Non-pigmented ciliary epithelial cell (primary cell): ENCODE measurements at places on chromosomes 3 and 15.

- DNase-seq = no peak
These were observed 9.7 kb upstream of the LARP6 start for GRCh38 chr15:70863450-70864218.

DNA sequence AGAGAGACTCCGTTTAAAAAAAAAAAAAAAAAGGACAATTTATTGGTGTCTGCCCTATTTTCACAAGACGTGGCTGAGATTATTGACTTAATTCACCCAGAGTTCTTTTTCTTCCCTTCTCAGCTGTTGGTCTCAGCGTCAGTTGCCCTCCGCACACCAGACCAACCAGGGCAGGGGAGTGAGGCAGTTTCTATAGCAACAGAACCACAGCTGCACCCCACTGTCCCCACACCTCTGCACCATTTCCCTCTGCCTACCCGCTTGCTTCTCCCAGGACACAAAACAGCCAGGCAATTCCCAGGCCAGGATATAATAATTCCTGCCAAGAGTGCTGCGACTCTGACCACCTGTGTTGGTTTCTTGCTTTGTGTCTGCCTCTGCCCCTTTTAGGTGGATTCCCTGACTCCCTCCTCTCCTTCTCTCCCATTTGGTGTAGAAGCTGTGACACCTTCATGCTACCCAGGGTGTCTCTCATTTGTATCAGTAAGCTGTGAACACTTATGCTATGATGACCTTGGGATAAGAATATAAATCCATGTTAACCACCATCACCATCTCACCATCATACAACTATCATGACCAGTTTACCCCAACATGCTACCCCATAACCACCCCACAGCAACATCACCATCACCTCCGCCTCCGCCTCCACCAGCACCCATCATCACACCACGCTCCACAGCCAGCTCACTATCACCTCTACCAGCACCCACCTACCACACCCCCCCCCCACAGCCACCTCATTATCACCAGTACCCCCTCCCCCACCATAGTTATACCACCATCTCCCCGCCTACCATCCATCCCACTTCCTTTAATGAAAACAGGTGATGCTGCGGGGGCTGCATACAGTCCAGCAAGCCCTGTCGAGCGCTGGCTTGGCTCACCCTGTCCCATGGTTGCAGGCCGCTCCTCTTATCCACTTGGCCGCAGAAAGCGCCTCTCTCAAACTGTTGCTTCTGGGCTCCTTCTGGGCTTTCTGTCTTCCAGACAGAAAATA is 589 bp downstream of the EPB42 start:
- DNase-seq = no peak

DNA sequence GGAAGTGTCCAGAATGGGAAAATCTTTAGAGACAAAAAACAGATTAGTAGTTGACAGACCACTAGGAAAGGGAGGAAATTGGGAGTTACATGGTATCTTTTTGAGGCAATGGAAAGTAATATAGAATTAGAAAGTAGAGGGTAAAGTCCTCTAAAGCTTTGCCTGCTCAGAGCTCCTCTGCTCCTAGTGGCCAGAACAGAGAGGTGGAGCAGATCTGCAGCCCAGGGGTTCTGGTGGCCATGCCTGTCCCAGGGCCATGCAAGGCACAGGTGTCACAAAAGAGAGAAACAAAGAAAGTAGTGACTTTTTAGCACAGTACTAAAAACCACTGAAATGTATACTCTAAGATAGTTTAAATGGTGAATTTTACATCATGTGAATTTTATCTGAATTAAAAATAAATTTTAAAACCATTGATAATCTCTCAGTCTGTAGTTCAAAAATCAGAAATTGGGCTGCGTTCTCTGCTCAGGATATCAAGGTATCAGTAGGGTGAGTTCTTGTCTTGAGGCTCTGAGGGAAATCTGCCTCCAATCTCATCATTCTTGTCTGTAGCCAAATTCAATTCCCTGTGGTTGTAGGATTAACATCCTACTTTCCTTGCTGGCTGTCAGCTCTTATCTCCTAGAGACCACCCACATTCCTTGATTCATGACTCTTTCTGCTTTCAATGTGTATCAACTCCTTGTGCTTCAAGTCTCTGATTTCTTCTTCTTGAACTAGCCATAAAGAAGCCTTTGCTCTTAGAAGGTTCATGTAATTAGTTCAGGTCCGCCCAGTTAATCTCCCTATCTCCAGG is 23.6 kb downstream of the PYGO1 start:
- no peak for DNase-seq

DNA sequence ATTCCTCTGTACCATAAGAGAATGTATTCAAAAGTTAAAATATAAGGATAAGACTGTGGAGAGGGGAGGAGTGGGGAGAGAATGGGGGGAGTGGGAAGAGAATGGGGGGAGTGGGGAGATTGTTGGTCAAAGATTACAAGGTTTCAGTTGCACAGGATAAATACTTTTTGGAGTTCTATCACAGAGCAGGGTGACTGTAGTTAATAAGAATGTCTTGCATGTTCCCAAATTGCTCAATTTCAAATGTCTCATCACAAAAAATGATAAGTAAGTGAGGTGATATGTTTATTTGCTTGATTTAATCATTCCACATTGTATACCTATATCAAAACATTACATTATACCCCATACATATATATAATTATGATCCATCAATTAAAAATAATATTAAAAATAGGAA is 23.0 kb upstream of the MEF2A start:
- no peak for DNase-seq

DNA sequence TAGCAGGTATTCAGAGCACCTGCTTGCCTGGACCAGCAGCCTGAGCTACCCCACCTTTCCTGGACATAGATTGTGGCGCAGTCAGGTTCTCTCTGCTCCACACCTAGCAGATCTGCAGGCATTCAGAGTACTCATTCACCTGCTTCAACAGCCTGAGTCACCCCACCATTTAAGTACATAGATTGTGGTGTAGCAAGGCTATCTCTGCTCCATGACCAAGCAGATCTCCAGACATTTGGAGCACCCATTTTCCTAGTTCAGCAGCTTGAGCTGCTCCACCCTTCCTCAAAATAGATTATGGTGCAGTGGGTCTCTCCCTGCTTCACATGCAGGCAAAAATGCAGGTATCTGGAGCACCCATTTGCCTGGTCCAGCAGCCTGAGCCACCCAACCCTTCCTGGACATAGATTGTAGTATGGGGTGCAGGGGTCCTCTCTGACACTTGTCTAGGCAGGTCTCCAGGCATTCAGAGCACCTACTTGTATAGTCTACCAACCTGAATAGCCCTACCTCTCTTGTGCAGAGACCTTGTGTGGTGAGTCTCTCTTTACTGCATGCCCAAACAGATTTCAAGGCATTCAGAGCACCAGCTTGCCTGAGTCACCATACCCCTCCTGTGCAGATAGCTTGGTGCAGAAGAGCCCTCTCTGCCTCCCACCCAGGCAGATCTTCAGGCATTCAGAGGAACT is 466.0 kb upstream of the THBS1 start:
- DNase-seq = no peak

- no peak for DNase-seq
These were observed 17.0 kb downstream of the SYNM start for GRCh38 chr15:99121691-99122410.

GRCh38 chr3:53226841-53227407 is 28.9 kb downstream of the TKT start:
- no peak for DNase-seq

- no peak for DNase-seq
These were observed 18.8 kb downstream of the PPP1R2 start for GRCh38 chr3:195524171-195524896.

GRCh38 chr15:65286704-65287519 is at the start of gene PARP16:
Gene PARP16, minus strand, starts transcription at chr15:65286883. Its CDS starts 457 bp downstream, at chr15:65286426.
- no peak for DNase-seq

- no peak for DNase-seq
These were observed 6.6 kb upstream of the CPN2 start for GRCh38 chr3:194357681-194358080.

DNA sequence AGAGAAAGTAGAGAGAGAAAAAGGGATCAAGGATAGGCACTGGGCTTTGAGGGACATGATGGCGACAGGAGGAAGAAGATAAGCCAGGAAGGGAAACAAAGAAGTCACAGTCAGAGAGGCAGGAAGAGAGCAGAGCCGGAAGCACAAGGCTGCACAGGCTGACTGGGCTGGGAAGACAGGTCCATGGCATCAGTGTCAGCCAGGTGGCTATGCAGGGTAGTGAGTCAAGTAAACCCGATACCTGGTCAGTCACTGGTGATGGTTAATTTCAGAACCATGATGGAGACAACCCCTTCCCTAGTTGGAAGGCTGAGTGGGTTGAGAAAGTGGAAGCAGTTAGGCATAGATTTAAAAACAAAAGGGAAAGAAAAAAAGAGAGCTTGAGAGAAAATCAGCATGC is 203.8 kb downstream of the EPHB1 start:
- no peak for DNase-seq

- peak; percentile 51 for DNase-seq
These were observed 959 bp upstream of the RASA2 start for GRCh38 chr3:141485641-141486495.

DNA sequence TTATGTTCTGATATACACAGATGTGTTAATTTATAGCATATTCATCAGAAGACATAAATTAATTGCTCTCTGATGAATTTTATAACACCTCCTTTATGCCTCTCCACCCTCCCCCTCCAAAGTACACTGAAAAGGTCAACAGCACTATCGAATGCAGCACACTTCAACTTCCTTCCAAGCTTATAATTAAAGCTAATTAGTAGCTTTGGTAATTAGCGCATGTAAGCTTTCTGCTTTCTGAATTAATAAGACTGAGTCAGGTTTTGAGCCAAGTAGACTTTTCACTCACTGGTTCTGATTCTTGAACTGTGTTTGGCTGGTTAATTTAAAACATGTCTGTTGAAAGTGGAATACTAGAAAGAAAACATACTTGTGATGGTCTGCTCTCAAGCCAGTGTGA is 760.8 kb upstream of the CFAP20DC start:
- DNase-seq = no peak

- peak; percentile 54 for DNase-seq
These were observed 1.2 kb downstream of the TWF2 start for GRCh38 chr3:52237657-52238172.

DNA sequence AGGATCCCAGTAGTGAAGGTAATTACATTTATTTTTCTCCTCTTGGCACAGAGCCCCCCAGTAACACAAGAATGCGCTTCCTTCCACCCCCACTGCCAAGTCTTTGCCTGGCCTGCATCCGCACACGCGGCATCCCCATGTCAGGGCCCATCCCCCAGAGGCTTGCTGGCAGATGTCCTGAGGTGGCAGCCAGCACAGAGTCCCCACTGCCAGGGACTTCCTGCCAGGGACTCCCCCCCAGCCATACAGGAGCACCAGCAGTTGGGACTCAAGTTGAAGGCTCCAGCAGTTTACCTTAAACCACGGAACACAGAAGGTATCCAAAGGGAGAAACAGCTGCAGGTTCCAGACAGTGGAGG is 41.0 kb downstream of the MEGF11 start:
- DNase-seq = no peak

GRCh38 chr3:127831723-127832172 is 9.4 kb upstream of the MGLL start:
- DNase-seq = no peak

GRCh38 chr3:15148614-15149013 is 49.7 kb upstream of the RBSN start:
- DNase-seq = no peak

GRCh38 chr3:141383555-141384129 is 15.3 kb downstream of the ZBTB38 start:
- no peak for DNase-seq

DNA sequence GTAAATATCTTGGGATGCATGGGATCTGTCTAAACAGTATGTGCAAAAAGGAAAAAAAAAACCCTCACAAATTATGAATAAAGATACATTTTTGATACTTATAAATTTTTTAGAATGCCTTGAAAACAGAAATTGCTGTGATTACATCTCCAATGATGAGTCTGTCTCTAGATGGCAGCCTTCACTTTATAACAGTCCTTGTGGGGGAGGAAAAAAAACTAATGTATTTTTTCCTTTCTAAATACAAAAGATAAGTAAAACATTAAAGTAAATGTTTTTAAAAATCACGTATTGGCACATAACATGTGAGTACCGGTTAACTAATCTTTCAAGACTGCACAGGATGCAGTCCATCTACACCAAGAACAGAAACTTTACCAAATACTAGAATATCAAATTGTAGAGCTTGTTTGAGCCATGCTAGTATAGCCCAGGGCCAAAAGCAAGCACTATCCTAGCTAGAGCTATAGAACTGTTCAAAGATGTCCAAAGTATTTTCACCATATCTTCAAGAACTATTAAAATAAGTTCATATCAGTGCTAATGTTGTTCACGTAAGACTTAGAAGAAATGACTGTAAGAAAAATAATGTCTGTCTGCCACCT is 206.4 kb downstream of the STAG1 start:
- DNase-seq = no peak

DNA sequence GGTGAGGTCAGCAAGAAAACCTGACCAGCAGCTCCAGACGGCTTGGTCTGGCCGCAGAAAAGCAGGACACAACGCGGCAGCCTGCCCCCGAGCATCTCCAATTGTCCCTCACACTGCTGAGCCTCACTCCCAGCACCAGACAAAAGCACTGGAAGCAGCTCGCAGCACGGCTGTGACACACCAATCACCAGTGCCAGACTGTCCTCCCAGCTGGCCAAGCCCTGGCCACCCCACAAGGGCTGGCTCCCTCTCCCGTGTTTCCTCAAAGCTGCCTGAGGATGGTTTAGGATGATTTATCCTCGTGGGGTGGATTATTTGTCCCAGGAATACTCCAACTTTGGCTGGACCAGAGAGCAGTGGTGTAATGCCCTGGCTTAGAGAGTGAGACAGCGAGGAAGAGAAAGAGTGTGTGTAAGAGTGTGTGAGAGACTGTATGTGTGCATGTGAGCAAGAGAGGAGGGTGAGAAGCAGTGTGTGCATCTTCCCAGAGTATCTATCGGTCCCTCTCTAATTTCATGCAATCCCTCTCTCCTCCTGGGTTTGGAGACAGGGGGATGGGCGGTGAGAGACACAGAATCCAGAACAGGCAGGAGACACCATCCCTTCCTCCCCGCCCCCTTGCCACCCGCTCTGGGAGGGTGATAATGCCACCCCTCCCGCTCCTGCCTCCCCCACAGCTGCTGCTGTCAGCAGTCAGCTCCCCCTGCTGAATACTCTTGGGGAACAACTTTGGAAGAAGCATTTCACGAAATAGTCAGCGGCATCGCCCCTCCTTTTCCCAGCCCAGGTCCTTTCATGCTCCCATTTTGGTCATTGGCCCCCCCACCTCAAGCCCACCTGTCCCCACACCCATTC is 34.2 kb downstream of the SEMA5B start:
- no peak for DNase-seq

GRCh38 chr3:24264748-24265158 is 229.9 kb downstream of the THRB start:
- peak; percentile 14 for DNase-seq
